ENCODE measurements at places on chromosomes 2 and 18. TPM values are rescaled to one million over a fixed set of nuclear protein-coding genes. Genes with fewer than 3 reads are reported as not detected.

TWIST2 gene
- not detected for total RNA-seq

CNTNAP5 gene
- not detected for total RNA-seq

BCL11A gene
- 1.2 TPM for total RNA-seq

ERFE gene
- 0.60 TPM for total RNA-seq

DRC1 gene
- 0.17 TPM for total RNA-seq

NTSR2 gene
- total RNA-seq, result not detected

ACAA2 gene
- 79.0 TPM for total RNA-seq

- DNase-seq, result no peak
Measured at GRCh38 chr2:166637051-166637450, 143.0 kb upstream of the SCN7A start.

DNA sequence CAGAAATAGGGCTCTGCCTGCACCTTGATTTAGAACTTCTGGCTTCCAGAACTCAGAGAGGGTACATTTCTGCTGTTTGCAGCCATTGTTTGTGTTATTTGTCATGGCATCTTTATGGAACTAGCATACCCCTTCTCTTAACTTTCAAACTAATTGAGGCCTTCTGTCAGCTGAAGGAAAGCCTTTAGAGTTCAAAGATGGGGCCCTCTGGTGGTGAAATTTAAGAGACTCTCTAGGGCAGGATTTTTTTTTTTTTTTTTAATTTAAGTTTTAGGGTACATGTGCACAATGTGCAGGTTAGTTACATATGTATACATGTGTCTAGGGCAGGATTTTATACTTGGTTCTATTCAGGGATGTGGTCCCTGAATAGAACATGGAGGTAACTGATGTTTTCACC lies 260.6 kb upstream of the LINC00305 start:
- DNase-seq, result no peak

DNA sequence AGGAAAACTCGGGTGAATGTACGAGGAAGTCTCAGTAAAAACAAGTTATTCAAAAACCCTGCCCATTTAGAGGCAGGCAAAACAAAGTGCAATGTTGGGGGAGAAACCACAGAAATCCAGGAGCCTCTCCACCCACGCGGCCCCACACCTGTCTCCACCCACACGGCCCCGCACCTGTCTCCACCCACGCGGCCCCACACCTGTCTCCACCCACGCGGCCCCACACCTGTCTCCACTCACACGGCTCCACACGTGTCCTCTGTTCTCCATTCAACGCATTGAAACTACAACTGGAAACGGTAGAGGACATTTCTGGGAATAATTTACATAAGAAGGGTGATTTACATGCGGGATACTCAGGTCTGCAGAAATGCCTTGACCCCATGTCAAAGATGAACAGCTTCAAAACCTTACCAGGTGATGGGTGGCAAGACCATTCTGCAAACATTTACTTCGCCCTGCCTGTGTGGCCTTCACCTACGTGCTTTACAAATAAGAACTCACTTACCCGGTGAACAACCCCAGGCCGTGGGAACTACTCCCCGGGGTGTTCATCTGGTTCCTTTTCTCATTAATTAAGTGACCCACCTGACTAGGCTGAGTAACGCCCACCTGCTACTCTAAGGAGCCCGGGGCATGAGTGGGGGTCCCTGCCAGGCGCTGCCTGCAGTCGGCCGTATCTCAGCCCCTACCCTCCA lies 100.4 kb downstream of the EIPR1 start:
- no peak for DNase-seq

GRCh38 chr2:44528595-44528994 lies 166.8 kb downstream of the CAMKMT start:
- no peak for DNase-seq

- peak; percentile 31 for DNase-seq
Measured at GRCh38 chr2:101698844-101699754, 1.6 kb downstream of the MAP4K4 start.

DNA sequence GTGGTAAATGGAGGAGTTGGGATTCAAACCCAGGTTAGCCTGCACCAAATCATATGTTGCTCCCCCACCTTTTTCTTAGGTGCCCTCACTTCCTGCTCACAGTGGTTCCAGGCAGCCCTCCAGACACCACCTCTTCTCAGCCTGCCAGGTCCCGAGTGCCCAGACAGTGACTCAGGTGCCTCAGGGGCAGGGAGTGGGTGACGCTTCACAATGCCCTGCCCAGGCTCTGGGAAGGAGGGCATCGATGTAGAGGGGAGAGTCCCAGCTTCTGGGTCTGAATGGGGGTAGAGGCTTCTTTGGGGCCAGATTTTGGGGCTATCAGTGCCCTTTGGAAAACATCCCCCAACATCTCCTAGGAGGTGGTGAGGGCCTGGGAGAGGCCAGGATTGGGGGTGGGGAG lies 5.2 kb upstream of the DNAJB2 start:
- DNase-seq, result no peak

DNA sequence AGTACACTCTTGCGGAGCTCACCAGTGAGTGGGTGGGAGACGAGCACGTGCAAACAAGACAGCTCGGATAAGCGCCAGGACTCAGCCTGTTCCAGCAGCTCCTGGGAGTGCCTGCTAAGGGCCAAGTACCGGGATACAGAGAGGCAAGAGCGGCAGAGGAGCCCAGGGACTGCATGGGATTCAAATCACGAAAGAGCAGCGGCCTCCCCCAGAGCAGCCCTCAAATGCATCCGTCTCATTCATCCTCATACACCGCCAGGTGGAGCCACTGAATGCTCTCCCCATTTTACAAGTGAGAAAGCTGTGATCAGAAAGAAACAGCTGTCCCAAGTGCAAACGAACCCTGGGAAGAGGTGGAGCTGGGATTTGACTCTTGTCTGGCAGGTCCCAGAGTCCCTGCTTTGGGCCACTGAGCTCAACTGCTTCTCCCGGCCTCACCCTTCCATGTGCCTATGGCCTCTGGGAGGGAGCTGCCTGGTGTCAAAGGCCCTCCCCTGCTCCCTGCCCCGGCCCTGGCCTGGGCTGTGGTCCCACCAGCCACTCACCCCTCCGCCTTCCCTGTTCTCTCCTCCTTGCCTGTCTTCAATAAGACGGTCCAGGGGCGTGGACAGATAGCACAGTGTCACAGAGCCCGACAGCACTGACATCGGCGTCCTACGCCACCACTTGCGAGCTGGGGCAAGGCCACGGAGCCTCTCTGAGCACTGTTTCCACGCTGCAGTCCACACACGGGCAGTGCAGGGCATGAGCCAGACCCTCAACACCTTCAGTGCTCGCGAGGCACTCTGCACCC lies 72.8 kb upstream of the TAF1B start:
- DNase-seq, result peak; percentile 50

GRCh38 chr18:24031916-24032315 lies 17.4 kb downstream of the TTC39C start:
- DNase-seq, result no peak

DNA sequence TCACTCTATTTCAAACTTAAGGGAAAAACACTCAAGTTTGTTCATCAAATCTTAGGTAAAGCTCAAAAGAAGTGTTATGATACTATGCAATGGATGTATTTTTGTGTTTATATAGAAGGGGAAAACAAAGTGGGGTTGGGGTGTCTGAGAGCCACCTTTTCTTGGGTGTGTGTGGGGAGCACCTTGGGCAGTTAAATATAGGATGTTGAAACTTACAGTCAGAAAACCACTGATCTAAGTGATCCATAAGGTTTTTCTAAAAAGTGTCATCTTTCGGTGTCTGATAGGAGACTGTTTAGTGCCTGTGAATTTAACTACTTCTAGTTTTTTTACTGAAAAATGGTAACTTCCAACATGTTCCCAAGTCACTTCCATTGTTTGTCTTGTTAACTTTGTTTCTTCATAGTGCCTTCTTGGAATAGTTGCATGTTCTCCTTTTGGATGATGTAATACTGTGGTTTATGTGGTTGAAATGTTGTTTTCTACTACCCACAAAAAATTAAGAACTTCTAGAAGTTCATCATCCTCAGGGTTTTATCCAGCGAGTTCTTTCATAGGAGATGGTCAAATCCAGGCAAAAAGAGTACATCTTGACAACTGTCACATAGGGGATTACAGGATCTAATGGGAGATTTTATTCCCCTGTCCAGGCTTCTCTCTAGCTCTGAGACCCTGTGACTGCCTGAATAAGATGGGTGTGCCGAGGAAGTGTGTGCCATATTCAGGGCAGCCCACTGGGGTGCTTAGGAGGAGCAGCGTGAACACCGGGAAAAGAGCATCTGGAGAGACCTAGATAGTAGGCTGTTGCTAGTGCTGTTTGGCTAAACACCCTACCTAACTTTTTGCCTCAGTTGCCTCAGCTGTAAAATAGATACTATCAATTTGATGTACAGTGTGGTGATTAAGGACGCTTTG lies 46.2 kb downstream of the CAB39 start:
- no peak for DNase-seq

DNA sequence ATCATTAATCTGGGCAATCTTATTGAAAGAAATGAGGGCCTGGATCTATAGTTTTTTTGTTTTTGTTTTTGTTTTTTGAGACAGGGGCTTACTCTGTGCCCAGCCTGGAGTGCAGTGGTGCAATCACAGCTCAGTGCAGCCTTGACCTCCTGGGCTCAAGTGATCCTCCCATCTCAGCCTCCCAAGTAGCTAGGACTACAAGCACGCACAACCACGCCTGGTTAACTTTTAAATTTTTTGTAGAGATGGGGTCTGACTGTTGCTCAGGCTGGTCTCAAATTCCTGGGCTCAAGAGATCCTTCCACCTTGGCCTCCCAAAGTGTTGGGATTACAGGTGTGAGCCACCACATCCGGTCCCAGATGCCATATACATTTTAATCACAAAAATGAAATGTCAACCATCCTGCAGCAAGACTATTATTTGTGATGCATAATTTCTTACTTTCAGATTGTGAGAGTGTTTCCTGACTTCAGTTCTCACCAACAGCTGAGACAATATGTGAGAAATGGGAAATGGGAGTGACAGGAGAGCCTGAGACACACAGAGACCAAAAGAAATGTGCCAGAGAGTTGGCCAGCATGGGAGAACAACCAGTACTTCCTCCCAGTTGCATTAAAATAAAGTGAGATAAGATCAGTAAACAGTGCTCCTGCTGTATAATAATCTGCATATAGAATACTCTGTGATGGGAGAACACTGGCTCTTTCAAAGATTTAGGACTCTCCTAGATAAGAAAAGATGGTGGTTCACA lies 87.6 kb downstream of the METTL8 start:
- no peak for DNase-seq
